ENCODE measurements at places on chromosomes 7 and 10.

DNA sequence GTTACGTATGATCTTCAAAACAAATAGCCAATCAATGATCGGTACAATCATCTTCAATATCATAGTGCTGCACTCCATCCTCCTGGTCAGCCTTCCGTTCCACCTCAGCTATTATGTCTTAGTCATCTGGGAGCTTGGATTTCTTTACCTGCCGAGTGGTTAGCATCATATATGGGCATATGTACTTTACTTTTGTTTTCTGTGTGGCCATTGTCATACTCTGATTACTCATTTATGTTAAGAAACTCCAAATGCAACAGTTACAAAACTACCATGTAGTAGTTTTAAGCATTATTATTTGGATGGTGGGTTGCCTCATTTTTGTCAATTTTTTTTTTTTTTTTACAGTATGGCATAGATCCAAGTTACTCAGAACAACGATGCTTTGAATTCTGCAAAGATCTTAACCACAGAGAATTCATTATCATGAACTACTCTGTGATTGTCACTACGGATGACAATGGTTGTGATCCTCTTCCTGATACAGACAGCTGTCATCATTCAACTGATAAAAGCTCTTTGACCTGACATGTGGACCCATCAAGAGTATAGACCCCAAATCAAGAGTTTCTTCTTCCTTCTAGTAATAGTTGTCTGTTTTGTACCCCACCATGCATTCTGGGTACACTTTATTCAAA is 52.1 kb upstream of the NME8 start:
- DNase-seq: no peak

DNA sequence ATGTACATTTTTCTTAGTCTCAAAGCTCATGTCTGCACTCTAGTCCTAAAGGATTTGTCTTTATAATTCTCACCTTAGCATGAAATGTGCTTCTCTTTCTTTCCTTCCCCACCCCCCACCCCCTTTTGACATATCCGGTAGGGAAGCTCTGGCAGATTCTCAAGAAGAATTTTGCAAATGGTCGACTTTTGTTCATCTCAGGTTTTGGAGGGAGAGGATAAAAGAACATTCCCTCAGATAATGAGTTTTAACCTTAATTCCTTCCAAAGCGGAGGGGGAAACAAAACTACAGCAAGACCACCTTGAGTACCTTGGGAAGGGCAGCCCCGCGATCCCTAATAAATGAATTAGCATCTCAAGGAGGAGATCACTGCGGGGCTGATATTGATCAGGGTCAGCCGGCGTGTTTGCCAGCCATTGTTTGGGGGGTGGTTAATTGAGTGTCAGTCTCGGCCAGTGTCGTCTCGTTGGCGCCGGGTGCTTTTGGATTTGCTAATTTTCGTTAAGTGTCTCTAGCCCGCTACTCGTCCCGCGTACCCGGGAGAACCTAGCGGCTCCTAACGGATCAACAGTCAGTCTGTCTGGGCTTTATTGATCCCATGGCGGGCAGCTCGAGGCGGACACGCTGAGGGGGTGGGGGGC is 874 bp upstream of the BAMBI start:
- DNase-seq: no peak

DNA sequence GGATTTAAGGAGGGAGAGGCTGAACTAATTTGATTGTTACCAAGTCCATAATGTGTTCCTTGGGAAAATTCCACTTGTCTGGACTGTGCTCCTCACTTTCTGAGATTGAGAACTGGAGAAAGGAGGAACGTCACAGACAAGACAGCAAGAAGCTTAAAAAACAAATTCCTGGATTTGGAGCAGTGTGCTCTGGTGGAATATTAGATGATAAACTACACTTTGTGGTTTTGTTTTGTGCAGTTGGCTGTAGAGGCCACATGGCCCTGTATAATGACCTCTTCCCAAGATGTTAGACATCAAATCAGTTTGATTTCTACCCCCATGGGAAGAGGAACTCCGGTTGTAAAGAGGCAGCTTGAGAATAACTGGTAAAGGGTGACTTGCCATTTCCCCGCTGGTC is 421.3 kb upstream of the GALNT17 start:
- no peak for DNase-seq

GRCh38 chr10:102869258-102870198 is at the start of gene AS3MT:
TSS of gene AS3MT (plus strand) at chr10:102869470. CDS start at chr10:102869593, 123 bp downstream.
- DNase-seq: no peak

DNA sequence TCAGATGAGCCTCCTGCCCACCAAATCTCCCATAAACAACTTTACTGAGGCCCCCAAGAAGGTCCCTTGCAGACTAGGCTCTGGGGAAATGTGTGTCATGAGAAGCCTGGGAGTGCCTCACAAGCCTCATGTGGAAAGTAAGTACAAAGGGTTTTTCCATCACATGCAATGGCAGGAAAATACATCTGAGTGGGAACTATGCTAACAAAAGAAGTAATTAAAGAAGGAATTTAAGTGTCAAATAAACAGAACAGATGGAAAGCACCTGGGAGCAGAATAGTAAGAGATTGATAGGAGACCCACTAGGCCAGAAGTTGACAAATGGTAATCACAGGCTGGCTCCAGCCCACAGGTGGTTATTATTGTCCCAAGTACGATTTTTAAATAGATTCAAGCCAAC is 20.5 kb downstream of the GSAP start:
- DNase-seq: no peak

DNA sequence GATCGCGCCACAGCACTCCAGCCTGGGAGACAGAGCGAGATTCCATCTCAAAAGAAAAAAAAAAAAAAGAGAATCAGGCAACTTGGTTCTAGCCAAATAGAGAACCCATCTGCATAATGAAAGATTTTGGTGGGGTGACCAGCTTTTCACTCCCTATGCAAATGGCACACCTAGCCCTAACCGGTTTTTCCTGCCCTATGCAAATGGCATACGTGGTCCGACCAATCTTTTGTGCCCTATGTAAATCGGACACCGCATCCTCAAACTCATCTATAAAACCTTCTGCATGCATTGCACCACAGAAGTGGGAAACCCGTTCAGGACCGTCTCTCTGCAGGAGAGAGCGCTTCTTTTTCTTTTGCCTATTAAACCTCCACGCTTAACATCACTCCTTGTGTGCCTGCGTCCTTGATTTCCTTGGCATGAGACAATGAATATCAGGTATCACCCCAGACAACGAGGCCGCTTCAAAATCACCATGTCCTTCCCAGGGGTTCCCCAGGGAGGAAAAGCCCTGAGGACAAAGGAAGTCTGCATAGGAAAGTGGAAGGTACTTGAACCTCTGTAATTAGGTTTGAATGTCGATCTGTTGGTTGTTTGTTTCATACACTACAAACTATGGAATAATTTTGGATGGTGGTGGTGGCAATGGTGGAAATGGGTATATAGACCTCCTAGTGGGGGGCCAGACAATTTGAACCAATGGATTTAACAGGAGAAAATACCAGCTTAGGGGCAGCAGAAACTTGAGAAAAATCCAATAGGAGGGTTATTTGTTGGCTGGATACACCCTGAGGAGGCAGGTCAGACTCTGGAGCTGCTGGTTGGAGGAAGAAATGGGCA is 396.2 kb downstream of the TYW1 start:
- DNase-seq: no peak

GRCh38 chr10:20380401-20380800 is 516.7 kb downstream of the NEBL start:
- DNase-seq: no peak

DNA sequence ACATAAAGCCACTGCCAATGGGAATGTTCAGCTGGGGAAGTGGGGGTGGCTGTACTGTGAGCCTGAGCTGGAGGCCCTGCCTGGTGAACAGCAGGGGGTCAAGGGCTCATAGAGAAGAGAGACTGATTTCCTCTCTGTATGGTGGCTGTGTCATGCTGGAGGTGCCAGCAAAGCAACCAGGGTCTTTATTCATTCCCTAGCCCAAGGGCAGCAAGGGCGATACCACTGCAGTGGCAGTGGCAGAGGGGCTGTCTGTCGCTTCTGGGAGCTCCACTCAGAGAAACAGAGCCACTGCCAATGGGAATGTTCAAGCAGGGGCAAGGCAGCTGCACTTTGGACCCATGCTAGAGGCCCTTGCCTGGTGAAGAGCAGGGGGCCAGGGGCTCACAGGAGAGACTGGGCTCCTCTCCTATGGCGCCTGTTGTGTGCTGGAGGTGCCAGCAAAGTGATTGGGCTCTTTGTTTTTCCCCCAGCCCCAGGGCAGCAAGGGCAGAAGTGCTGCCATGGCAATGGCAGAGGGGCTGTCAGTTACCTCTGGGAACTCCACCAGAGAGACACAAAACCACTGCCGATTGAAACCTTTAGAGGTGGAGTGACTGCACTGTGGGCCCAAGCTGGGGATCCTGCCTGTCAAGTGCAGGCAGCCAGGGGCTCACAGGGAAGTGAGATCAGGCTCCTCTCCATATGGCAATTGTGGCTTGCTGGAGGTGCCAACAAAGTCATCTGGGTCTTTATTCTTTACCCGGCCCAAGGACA is 545.1 kb downstream of the SH2D4B start:
- DNase-seq: no peak

- DNase-seq: no peak
Measured at GRCh38 chr10:30973737-30974136, 57.9 kb downstream of the ZNF438 start.

DNA sequence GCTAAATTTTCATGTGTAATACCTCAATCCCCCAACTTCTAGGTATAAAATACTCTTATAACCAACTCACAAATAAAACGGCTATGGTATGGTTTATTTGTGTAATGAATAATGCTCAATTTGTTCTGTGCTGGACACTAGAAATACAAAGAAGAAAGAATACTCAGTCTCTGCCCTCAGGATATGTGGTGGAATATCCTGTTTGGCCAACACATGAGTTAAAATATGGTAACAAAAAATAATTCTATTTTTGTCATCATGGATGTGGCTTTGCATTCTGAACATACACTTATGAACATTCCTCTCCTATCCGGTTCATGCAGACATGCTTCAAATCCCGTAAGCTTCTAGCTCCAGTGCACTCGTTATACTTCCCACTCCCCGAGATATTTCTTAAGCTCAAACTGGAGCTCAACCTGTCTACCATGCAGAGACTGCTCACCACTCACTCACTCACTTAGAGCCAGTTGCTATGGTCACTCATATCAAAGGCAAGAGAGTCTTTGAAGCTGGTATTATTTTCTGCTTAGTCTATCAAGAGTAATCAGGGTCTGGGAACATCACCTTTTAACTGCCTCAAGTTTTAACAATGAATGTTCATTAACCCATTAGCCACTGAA is 53.8 kb upstream of the SLC16A12 start:
- DNase-seq: no peak

DNA sequence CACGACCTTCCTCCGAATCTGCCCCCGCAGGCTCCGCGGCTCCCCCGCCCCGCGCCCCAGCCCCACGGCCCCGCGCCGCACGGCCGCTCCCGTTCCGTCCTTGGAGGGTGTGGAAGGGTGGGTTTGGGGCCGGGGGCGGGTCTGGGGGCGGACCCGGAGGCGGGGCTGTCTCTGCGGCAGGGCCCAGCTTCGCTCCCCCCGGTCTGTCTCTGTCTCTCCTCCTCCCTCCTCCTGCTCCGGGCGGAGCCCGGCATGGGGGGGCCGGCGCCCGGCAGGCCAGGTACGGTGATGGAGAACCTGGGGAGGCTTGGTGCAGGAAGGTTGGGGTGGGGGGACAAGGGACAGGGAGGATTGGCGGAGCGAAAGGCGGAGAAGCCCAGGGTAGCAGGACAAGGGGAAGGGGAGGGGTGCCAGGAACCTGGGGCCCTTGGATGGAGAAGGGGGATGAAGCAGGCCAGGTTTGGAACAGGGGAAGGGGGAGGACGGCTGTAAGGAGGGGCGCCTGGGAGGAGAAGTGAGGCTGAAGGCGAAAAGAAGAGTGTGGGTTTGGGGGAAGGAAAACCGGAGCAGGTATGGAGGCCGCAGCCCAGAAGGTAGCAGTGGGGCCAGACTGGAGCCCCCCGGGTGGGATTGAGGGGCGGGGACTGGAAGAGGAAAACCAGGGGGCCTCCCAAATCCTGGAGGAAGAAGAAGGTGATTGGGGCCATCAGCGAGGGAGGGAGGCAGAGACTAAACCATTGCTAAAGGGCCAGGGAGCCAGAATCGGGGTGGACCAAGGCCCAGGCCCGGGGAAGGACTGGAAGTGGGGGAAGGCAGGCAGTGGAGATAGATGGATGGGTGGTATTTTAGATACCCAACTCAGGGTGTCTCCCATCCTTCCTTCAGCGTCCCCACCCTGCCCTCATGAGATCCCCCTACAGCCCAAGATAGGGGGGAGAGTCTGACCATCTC is at the start of gene NYAP1:
Gene NYAP1 (plus strand): TSS at position 206 of the 951 bp plus-strand sequence. CDS start 1,385 bp downstream, outside the sequence.
- DNase-seq: no peak

DNA sequence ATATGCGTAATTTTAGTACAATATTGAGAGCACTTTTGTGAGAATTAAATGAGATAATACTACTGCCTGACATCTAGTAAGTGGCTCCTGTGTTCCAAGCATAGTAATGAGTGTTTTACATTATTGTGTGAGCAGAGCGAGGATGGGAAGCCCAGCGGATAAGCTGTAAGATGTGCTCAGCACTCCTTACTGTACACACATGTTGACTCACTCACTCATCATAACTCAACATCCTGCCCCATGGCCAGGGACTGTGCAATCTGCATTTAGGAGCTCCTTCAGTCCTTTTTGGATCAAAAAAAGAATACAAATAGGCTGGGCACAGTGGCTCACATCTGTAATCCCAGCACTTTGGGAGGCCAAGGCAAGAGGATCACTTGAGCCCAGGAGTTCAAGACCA is 72.9 kb upstream of the NEBL start:
- DNase-seq: no peak

DNA sequence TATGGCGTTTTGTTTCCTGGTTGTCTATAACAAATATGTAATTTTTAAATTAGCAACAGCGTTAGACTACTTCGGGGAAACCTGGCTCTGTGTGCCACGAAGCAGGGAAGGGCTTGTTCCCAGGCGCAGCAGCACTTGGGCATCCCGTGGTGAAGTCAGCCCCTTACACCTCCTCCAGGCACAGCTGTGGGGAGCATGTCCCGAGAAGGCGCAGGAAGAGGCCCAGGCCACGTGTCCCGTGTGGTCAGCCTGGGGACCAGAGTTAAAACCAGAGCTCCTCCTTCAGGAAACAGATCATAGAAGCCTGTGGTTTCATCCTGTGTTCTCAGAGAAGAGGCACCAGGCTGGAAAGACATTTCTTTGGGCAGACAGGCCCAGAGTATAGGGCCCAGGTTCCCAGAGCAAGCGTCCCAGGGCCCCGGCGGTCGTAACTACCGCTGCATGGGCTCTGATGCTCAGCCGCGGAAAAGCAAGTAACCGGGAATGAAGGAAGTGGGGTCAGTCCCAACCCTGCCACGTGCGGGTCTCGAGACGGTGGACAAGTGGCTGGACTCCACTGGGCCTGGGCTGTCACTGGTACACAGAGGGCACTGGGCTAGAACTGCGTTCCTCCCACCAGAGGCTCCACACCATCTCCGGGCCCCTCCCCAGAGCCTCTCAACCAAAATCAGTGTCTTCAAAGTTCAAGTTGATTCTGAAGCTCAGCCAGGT is 7.1 kb downstream of the NUDT1 start:
- DNase-seq: no peak

Measured in activated CD8-positive, alpha-beta memory T cell treated with anti-CD3 and anti-CD28 coated beads for 1 hour (primary cell).